Astrocyte of the spinal cord (primary cell): ENCODE measurements at places on chromosomes 12 and 14.
A peak's percentile ranks its signal among the peaks of the same experiment; 100 is the strongest.

- DNase-seq, result no peak
Measured at GRCh38 chr14:101708853-101709532, 52.5 kb upstream of the PPP2R5C start.

DNA sequence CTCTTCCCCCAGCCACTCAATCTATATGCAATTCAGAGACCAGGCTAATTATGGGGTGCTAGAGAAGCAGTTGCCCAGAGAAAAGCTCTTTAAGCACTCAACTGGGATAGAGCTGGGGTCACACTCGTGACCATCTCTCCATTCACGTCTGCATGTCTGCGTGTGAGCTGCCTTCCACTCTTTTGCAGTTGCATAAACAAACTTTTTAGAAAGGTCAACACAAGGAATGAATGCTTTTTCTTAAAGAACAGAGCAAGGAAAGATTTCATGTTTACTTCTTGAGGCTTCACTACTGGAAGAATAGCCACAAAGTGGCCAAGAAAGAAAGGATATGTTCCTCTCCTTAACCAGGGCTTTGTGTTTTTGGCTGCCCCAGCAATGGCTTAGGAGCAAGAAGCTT, 151.1 kb downstream of the SAMD4A start:
- DNase-seq, result no peak

GRCh38 chr14:52923902-52924575, 26.8 kb downstream of the FERMT2 start:
- DNase-seq, result no peak

- peak; percentile 56 for DNase-seq
Measured at GRCh38 chr12:64608901-64609535, 1.3 kb upstream of the RASSF3 start.

- DNase-seq, result no peak
Measured at GRCh38 chr14:59247801-59248584, 59.5 kb downstream of the DAAM1 start.

- DNase-seq, result peak; percentile 49
Measured at GRCh38 chr12:24902511-24903328, 46.2 kb downstream of the BCAT1 start.

GRCh38 chr12:7125632-7126227, 3.0 kb downstream of the RBP5 start:
- DNase-seq, result no peak

DNA sequence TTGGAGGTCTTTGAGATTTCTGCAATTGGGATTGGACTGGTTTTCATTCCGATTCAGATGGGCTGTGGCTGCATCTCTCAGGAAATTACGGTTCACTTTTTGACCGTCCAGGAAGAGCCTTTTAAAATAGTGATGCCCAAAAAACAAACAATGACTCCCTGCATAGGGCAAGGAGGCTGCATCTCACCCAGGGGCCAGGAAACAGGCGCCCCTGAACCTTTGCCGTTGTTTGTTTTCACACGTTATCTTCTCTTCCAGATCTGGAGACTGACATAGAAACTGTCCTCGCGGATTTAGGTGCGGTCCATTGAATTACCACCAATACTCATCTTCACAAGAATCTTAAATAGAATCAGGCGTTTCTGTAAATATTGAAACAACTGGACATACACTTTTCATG, 66.0 kb downstream of the FLRT2 start:
- no peak for DNase-seq

- no peak for DNase-seq
Measured at GRCh38 chr12:108356835-108357806, 18.0 kb upstream of the CMKLR1 start.
